ENCODE measurements at places on chromosomes 12 and 14.

DNA sequence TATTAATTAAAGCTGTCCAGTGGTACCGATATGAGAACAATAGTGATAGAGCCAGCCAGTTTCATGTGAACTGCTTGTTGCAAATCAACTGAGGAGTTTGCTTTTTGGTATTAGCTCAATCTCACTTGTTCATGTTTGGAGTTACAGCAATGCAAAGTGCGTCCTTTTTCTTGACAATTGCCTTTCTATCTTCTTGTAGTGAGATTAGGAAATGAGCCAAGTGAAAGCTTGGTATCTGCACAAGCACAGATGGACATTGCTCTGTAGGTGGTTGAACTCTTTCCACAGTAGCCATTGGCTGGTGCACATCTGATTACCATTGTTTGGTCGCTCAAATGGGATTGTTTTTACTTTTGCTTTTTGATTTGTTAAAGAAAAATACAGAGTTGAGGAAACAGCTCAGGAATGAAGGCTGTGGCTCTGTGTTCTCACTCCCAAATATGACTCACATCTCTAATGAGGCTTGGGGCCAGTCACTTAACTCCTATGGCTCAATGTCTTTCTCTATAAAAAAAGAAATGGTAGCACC, 241.4 kb downstream of the BMP4 start:
- no peak for DNase-seq

DNA sequence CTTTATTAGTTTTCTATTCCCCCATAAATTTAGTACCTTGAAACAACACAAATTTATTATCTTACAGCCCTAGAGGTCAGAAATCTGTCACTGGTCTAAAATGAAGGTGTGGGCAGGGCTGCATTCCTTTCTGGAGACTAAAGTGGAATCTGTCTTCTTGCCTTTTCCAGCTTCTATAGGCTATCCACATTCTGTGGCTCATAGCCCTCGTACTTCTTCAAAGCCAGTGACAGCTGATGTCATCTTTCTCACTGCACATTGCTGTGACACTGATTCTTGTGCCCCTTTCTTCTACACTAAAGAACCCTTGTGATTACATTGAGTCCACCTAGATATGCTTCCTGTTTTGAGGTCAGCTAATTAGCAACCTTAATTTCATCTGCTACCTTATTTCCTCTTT, 23.2 kb upstream of the DCN start:
- no peak for DNase-seq

DNA sequence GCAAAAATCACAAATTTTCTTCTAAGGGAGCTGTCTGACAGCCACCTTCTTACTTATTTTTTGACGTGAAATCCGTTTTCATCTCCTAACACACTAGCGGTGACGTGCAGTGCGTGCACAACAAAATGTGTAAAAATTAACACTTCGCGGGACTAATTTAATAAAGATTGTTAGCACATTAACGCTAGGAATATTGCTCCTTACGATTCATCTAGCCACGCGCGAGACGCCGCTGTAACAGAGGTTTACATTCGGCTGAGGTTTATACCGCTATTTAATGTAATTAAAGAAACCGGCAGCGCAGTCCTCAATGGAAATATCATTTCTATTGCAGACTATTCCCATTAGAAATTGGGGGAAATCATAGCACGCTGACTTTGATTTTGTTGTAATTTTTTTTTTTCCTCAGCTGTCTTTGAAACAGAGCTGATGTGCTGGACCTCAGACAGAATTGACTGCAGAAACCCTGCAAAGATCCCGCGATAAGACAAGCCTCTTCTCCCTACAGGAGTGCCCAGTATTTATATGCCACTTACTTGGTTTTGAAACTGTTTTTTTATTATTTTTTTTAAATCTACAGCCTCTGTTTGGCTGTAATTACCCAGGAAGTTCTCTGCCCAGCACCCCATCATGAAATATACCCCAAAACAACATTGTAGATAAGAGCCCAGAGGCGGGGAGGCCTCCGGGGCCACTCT, 31.2 kb downstream of the BCL11B start:
- DNase-seq: no peak

- peak; percentile 16 for DNase-seq
Measured at GRCh38 chr14:104395941-104396681, 183.5 kb upstream of the C14orf180 start.

DNA sequence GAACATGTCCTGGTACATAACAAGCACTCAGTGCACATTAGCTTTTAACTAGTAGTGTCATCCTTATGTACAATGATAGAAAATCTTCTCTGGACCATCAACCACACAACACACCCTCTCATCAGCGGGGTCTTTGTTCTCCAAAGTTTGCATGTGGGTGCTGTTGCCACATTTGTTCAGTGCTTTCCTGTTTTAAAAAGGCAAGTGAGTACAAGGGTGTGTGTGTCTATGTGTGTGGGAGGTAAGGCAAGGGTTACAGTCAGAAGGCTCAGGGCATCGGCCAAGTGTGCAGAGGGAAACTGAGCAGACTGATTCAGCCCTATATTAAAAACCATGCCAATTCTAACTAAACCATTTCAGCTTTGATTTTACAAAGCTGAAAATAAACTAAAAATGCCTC, 17.9 kb downstream of the KRT76 start:
- DNase-seq: no peak

- no peak for DNase-seq
Measured at GRCh38 chr12:107477947-107478610, 207.5 kb upstream of the PWP1 start.

GRCh38 chr12:32312049-32312670, 87.2 kb upstream of the FGD4 start:
- DNase-seq: no peak
